BE2C (cell line): ENCODE measurements at places on chromosomes 1 and 21.
A peak's percentile ranks its signal among the peaks of the same experiment; 100 is the strongest.

DNA sequence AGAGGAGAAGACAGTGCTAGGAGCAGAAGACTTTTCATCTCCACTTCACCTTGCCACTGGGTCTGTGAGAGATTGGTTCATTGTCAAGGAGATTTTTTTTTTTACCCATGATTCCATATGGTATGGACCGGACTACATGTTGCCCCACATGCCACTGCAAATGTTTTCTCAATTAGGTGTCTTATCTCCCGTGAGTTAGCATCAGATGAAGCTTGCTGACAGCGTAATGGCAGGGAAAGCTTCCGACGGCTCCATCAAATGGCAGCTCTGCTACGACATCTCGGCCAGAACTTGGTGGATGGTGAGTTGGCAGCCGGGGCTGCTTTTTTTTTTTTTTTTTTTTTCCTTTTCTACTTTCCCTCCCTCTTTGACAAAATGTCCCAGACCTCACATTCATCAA, 217.2 kb upstream of the NFIA start:
- peak; percentile 55 for DNase-seq

GRCh38 chr1:35369922-35370671, 101.6 kb downstream of the ZMYM4 start:
- peak; percentile 15 for DNase-seq

DNA sequence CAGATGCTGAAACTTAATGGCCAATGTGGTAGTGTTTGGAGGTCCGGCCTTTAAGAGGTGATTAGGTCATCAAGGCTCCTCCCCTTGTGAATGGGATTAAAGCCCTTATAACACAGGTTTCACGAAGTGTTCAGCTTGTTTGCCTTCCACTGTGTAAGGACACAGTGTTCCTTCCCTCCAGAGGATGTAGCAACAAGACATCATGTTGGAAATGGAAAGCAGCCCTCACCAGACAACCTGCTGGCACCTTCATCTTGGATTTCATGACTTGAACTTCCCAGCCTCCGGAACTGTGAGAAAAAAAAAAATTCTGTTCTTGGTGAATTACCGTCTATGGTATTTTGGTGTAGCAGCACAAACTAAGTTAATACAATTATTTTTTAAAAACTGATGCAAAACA, 613.8 kb downstream of the KIF26B start:
- no peak for DNase-seq

GRCh38 chr1:22048351-22049192, 3.9 kb upstream of the CDC42 start:
- no peak for DNase-seq

- DNase-seq, result no peak
These were observed 52.8 kb downstream of the TNFSF18 start for GRCh38 chr1:172997941-172998361.

DNA sequence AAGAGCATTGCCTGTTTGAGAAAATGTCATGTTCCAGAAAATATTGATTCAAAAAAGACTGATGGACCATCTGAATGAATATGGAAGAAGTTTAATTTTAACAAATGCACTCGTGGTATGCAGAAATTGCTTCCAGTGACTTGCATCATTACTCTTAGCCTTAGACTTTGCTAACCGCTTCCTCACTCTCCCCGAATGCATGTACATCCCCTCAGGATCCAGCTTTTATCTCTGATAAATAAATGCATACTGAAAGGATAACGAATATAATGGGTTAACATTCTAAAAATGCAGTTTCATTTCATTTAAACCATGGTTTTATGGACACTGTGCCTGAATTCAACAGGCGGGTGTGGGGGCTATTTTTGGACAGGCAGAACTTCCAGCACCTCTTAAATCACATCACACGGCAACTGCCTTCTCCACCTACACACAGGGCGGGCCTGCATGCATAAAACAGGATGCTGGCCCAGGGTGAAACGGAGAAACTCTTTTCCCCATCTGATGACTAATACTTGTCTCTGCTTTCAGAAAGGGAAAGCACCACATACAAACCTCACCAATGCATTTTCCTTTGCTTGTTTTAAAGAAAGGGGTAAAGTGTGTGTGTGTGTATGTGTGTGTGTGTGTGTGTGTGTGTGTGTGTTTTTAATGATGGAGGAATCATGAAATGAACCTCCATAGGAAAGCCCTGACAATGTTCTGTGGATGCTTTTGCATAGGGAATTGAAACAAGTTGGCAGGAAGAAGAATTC, 48.7 kb downstream of the SPAG17 start:
- DNase-seq, result no peak

DNA sequence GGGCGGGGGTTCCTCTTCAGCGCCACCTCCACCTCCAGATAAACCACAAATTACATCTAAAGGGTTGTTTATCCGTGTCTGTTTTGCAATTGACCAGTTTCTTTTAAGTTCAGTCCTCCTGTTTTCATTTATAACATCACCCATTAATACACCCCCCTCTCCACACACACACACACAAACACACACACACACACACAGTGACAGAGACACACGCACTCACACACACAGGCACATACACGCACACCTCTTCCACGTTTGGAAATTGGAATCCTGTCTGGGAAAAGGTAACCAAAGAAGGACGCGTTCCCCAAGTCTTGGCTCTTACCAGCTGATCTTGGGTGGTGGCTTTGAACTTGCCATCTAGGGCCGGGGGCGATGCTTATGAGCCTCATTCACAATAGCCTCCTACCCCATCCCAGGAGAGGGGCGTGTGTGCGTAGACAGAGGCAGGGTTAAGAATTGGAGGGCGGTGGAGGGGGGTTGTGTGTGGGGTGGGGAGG, 442 bp upstream of the CSMD2 start:
- no peak for DNase-seq

- no peak for DNase-seq
These were observed 167.1 kb downstream of the KCNJ6 start for GRCh38 chr21:37749132-37749531.

DNA sequence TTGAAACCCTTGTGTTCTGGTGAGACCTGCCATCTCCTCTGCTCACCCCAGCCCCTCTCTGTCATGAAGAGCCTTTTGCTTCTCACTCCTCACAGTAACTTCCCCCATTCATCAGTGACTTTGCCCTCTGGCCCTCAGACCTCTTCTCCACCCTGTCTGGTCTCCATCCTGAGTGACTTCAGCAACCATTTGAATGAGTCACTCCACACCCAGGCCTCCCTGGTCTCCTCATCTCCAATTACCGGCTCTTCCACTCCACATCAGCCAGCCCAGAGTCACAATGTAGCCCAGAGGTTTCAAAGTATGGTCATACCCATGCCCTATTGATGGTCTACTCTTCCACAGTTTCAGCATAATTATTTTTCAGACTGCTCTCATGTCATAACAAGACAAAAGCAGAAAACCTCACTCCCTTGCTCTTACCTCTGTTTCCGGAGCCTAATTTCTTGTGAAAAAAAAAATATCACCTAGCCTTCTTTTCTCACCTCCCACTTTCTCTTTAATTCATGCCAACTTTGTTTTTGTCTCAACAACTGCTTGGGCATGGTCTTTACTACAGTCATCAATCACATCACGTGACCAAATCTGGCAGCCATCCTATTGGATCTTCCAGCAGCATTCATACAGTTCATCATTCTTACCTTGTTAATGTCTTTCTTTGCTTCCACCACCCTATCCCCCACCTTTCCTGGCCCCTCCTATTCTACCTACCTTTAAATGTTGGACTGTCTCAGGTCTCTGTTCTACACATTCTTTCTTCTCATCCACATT, 35.6 kb upstream of the NEK7 start:
- no peak for DNase-seq

GRCh38 chr1:151939779-151940178, 30.5 kb upstream of the THEM4 start:
- DNase-seq, result no peak

GRCh38 chr1:238658763-238659162, 727.6 kb upstream of the CHRM3 start:
- DNase-seq, result no peak

DNA sequence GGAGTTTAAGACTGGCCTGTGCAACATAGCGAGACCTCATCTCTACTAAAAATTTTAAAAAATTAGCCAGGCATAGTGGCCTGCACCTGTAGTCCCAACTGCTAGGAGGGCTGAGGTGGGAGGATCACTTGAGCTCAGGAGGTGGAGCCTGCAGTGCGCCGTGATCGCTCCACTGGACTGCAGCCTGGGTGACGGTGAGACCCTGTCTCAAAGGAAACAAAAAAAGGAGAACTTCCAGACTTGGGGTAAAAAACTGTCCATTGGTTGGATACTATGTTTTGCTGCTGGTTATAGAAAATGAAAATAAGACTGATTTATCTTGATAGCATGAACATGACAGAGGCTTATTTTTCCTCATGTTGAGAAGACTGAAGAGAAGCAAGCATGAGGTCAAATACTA, 79.4 kb downstream of the WDR4 start:
- DNase-seq, result no peak

DNA sequence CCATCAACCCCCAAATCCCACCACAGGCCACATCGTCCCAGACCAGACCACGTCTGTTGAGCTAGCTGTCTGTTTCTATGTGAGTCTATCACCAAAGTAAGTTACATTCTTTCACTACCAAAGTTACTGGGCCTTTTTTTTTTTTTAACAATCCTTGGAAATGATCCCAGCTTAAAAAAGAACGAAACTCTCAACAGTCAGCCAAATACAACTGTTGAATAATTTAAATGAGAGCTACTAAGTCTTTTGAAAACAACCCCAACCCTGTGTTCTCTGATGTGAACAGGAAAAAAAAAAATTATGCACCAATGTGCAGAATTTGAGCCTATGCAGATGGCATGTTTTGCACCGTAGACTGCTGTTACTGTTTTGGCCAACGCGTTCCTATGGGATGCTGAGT, 134.0 kb upstream of the ETS2 start:
- no peak for DNase-seq

- no peak for DNase-seq
These were observed 76.3 kb downstream of the UCK2 start for GRCh38 chr1:165903672-165904071.

DNA sequence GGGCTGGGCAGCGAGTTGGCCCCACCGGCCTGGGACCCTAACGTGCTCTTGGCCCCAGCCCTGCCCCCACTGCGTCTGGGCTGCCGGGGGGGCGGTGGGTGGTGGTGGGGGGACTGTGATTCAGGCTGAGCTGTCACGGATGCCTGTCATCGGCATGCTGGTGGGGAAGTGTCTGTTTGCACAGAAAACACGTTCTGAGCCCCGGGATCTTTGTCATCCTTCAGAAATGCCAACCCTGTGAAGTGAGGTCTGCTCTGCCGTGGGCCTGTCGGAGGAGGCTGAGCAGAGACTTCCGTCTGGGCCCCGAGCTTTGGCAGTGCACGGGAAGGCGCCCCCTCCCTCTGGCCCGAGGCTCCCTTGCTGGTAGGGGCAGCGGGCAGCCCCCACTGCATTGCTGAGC, 24.3 kb upstream of the PLCH2 start:
- no peak for DNase-seq

DNA sequence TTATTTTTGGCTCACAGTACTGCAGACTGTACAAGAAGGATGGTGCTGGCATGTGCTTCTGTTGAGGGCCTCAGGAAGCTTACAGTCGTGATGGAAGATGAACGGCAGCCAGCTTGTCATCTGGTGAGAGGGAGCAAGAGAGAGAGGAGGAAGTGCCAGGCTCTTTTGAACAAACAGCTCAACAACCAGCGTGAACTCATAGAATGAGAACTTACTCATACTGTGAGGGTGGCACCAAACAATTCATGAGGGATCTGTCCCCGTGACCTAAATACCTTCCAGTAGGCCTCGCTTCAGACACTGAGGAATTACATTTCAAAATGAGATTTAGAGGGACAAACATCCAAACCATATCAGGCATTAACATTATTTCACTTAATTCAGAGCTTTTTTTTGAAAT, 84.7 kb downstream of the PKN2 start:
- DNase-seq, result no peak

DNA sequence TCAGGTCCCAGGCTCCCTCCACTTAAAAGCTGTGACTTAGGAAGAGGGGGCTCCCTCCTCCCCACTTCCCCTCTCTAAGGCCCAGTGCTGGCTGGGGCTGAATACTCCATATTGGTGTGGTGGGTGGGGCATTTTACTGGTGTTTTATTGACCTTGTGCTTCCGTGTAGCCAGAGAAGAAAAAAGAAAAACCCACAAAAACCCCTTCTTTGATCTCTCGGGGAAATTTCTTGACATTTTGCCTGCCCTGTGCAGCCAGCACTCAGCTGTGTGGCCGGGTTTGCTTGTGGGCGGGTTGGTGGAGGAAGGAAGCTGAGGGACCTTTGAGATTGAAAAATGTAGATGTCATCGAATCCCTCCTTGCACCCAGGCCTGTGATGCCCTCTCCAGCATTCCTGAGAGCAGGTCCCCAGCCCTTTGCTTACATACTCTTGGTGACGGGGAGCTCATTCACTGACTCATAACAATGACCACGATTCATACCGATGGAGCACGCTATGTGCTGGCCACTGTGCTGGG, 24.8 kb downstream of the TNFRSF8 start:
- no peak for DNase-seq

DNA sequence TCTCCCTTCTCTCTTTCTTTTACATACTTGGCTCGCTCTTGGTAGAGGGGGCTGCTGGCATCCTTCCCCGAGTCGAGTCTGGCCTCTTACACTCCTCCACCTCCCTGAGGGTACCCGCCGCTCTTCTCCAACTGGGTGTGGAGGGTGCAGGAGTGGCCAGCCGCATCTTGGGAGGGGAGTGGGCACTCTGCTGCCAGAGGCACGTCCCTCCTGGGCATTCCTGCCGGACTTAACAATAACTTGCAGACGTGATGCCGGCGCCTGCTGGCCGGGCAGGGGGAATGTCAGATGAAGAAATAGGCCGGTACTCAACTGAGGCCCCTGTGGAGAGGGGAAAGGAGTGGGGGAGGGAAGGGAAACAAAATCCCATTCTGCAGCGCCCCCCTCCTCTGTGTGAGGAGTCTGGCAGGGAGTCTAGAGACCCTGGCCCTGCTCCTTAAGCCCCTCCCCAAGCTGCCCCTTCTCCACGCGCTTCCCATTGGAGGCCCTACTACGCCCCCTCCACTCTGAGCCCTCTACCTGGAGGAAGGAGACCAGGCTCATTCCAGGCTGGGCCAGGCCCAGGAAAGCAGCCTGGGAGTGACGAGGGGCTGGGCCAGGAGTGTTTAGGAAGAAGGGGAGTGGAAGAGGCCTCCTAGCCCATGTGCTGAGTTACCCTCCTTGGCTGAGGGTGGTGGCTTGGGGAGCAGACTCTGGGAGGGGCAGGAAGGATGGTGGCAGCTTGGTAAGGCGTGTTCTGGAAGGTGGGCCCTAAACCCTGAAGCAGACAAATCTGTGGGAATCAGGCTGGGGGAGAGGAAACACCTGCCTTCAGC, 1.8 kb downstream of the ATP2B4 start:
- DNase-seq, result no peak

GRCh38 chr1:47696737-47697441, 259.0 kb downstream of the FOXD2 start:
- no peak for DNase-seq
